ENCODE measurements at places on chromosomes 11 and 22.

- DNase-seq, result no peak
Measured at GRCh38 chr11:19105011-19105410, 12.0 kb upstream of the ZDHHC13 start.

- no peak for DNase-seq
Measured at GRCh38 chr11:111520560-111520959, 6.0 kb downstream of the HOATZ start.

DNA sequence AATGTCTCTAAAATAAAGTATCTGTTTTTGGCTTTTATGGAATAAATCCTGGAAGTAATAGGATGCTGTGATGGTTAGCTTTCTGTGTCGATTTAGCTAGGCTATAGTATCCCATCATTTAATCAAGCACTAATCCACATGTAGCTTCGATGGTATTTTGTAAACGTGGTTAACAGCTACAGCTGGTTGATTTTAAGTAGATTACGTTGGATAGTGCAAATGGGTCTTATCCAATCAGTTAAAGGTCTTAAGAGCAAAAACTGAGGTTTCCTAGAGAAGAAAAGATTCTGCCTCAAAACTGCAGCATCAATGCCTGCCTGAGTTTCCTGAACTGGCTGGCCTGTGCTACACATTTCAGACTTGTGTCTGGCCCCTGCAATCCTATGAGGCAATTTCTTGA is 314.2 kb upstream of the SORL1-AS1 start:
- DNase-seq, result no peak

- DNase-seq, result no peak
Measured at GRCh38 chr22:44658311-44658953, 43.6 kb upstream of the PRR5 start.

GRCh38 chr11:100467821-100468508 is 219.1 kb upstream of the ARHGAP42 start:
- DNase-seq, result no peak

DNA sequence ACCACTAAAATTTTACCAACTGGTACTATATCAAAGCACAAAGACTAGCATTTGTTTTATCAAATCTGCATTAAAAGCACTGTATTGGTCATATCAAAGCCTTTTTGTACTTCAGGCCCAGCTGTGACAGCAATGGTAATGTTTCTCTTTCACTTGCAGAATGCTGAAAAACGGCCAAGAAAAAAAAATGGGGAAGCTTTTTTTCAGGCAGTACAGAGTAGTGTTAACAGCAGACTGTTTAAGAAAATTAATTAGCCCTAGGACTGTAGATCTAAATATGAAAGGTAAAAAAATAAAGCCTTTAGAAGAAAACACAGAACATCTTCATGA is 33.3 kb downstream of the DENND5A start:
- DNase-seq, result no peak

DNA sequence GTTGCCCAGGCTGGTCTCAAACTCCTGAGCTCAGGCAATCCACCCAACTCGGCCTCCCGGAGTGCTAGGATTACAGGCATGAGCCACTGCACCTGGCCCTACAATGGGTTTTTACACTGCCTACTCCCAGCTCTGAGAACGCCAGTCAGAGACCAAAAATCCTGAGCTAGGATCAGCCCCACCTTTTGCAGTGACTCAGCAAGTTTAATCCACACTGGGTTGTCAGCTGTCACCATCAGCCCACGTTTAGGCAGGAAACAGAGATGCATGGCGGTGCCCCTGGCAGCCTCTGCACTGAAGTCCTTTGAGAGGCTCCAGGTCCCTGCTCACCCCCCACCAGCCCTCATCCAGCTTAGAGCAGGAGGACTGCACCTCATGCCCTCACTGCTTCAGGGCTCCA is 117.6 kb downstream of the ARHGAP8 start:
- no peak for DNase-seq

DNA sequence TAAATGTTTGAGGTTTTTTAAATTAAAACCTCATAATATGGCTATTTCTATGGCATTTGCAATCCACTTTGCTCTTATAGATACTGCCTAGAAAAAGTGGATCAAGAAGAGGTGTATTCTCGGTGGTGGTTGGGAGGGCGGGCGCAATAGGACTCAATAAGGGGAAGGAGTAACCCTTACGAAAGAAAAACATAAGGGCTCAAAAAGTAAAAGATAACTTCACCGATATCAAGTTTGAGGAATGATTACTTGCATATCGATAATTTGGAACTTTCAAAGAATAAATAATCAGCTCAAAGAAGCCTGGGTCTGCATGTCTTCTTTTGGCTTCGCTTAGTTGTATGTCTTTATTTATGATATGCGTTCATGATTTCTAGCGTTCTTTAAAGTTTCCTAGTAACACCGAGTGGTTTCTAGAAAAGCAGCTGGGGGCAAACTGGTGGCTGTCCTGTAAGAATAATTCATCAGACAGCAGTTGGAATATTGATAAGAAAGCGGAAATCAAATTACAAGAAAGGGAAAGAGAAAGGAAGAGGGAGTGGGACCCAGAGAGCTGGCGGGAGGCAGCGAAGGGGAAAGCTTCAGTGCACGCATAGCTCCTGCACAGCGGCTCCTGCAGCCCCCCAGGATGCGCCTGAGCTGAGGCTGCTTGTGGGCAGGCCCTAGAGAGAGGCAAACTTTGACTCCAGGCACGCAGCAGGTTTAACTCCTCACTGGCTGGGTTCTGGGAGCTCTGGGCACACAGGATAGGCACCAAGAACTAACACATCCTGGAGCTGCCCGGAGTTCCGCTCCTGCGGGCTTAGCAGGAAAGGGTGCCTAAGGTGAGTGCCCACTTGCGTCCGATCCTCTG is 9.1 kb upstream of the FLI1 start:
- DNase-seq, result peak; percentile 62

DNA sequence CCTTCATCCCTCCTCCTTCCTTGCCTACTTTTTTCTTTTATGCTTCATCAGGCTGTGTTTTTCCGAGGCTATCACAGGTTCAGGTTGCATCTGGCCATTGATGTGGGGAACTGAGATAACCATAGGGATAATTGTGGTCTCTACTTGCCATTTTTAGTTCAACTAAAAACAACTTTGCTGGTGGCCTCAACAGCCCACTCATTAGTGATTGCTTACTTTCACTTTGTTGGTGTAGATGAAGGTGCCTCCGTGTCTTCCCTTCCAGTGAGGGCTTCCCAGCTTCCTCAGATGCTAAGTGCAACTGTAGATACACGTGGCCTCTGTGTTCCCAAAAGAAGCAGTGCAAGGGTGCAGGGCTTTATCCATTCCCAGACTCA is 35.0 kb downstream of the KCNJ1 start:
- DNase-seq, result no peak
